Stimulated activated CD8-positive, alpha-beta memory T cell treated with anti-CD3 and anti-CD28 coated beads, Interleukin-7, amount 100 ng/mL, for 4 hours (primary cell): ENCODE measurements at places on chromosomes 2 and 18.

DNA sequence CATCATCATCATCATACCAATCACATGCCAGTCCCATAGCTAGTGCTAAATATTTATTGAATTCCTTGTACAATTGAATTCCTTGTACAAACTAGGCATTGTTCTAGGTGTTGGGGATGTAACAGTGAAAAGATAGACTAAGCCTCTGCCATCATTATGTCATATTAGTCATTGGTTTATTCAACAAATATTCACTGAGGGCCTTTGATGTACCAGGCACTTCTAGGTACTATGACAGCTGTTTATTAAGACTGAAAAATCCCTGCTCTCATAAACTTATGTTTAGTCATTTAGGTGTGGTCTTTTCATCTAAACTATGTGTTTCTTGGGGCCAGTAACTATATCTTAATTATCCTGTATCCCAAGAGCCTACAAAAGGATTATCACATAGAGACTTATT is 412.3 kb upstream of the ETAA1 start:
- DNase-seq = no peak

GRCh38 chr2:30580391-30580790 is 133.3 kb downstream of the LCLAT1 start:
- DNase-seq = no peak

GRCh38 chr2:26904839-26905238 is 56.9 kb downstream of the DPYSL5 start:
- DNase-seq = no peak

DNA sequence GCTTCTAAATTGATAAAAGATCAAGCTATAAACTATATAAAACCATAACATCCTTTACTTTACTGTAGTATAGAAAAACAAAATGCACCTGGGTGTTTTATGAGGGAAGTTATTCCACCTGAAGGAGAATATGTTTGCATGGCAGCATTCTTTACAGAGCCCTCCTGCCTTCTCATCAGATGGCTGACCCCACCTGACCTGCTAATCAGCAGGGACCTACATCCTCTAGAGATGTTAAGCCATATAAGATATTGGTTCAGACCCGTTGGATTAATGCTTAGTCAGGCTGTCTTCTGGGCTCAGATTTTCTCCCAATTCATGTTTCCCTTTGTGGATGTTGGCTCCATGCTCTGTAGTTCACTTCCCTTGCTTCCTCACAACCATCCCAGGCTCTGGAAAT is 414.8 kb downstream of the DPP10 start:
- DNase-seq = no peak

DNA sequence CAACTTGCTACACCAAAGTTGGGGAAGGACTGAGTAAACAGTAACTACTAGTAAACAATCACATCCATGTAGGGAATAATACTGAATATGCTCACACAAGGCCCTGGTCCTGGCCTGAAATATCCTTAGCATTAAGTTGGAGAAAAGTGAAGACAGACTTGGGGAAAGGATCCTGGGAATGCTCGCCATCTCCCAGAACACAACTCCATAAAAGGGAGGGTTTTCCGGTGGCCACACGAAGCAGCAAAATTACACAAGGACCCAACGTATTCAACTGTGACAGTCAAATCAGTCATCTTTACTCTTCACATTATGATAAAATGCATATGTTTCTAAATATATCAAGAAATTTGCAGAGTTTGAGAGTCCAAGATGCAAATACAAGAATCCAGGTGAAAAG is 7.3 kb downstream of the NEMP2 start:
- no peak for DNase-seq

GRCh38 chr2:217090024-217090473 is 230.2 kb upstream of the TNP1 start:
- DNase-seq = no peak

DNA sequence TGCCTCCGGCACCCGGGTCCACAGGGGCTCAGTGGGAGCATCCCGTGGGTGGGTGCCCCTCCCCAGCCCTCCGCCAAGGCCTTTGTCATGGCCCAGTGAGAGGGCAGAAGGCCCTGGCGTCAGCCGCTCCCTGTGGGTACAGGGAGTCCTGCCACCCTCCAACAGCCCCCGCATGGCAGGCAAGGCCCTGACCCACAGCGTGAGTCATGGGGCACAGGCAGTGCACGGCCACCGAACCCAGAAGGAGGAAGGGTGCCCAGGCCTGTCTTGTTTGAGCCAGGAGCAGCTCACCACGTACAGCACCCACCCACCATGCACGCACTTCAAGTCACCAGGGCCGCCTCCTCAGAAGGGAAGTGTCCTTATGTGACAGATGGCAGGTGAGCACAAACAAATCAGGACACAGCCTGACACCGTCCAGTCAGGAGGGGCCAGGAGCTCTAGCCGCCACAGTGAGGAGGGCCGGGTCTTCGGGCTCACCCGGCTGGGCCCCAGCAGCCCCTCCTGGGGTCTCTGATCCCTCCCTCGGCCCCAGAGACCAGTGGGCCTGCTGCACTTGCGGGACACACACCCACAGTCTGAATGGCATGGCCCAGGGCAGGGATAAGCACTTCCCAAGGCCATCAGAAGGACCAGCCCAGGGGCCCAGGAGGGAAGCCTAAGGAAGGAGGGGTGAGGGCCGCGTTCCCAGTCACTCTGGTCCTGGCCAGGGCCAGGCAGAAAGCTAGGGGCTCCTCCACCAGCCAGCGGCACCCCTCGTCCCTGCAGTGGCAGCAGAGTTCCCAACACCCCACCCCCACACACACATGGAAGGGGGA is 25.8 kb downstream of the BIN1 start:
- no peak for DNase-seq

GRCh38 chr2:84288293-84288692 is 170.8 kb downstream of the SUCLG1 start:
- DNase-seq = no peak

GRCh38 chr2:132849118-132849517 is 179.1 kb upstream of the LYPD1 start:
- no peak for DNase-seq

GRCh38 chr2:27724905-27725701 is 46.4 kb upstream of the MRPL33 start:
- DNase-seq = no peak
